ENCODE measurements at places on chromosomes 6 and 20.
A peak's percentile ranks its signal among the peaks of the same experiment; 100 is the strongest.

- DNase-seq = peak; percentile 42
Measured at GRCh38 chr6:33592595-33593413, 12.7 kb upstream of the BAK1 start.

DNA sequence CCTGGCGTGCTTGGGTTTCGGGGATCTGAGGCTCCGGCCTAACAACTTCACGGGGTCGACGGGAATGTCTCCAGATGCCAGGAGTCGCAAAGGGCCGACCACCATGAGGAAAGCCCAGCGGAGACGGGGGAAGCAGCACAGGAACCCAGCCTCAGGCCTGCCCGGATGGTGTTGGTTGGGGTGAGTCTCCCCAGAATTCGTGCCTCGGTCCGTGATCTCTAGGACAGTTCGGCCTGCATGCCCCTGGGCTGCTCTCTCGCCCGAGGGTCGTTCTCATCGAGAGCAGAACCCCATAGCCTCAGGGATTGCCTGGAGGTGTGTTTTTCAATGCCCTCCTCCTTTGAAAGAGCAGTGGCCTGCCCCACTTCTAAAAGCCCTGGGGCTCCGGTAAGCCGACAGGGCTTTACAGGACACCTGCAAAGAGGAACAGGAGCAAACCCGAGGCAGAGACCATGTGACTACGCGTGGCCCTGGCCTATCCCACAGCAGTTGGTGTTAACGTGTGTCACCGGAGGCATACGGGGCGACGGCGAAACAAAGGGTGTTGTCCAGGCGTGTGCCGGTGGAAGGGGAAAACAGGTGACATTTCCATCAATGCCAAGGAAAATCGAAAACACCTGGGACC lies 973.1 kb upstream of the DEFB115 start:
- no peak for DNase-seq

GRCh38 chr6:31713991-31714684 lies 1.0 kb upstream of the LY6G6D start:
- no peak for DNase-seq

- no peak for DNase-seq
Measured at GRCh38 chr20:62618611-62619529, 23.4 kb upstream of the SLCO4A1 start.

DNA sequence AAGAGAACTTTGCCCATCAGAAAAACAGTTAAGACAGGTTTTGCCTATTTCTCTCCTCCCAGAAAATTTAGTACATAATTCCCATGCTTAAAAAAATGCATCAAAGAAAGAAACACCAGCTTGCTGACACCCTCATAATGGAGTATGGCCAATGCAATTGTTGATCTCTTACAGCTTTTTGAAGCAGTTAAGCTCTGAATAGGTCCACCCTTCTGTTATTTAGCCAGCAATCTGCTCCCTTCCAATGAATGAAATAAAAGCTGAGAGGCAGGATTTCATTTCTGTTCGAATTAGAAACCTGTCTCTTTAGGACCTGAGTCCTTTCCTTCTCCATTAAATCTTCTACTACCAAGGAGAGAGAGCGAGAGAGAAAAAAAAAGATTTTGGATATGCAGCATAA lies 288.7 kb downstream of the RNF144B start:
- no peak for DNase-seq

- no peak for DNase-seq
Measured at GRCh38 chr20:3916364-3916763, 27.2 kb downstream of the PANK2 start.

Data from T follicular helper cell (primary cell).